GM04503 (cell line): ENCODE measurements at places on chromosomes 4 and X.

GRCh38 chrX:118370921-118371624, 25.2 kb downstream of the WDR44 start:
- no peak for DNase-seq

GRCh38 chrX:34058005-34058404, 74.1 kb downstream of the FAM47A start:
- no peak for DNase-seq

DNA sequence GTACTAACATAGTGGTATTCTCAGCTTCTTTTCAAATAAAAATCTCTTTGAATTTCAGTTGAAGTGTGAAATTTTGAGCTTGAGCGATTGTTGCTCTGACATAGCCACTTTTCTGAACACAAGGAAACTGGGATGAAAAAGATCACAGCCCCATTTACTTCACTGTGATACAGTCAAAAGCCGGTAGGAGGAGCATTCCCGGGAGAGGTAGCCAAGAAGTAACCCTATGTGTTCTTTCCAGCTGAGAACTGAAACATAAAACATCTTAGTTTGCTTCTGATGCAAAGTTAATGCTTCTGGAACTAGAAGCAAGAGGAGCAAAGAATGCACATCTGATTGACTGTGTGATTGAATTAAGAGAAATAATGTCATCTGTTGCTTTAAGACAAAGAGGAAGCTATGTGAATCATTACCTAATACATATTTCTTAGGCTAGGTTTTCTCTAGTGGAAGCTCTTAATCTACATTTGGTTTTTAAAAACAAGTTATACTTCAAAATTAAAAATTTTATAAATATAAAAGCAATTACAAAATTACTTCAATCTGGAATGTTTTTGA, 88.3 kb upstream of the UNC5C start:
- DNase-seq, result no peak

DNA sequence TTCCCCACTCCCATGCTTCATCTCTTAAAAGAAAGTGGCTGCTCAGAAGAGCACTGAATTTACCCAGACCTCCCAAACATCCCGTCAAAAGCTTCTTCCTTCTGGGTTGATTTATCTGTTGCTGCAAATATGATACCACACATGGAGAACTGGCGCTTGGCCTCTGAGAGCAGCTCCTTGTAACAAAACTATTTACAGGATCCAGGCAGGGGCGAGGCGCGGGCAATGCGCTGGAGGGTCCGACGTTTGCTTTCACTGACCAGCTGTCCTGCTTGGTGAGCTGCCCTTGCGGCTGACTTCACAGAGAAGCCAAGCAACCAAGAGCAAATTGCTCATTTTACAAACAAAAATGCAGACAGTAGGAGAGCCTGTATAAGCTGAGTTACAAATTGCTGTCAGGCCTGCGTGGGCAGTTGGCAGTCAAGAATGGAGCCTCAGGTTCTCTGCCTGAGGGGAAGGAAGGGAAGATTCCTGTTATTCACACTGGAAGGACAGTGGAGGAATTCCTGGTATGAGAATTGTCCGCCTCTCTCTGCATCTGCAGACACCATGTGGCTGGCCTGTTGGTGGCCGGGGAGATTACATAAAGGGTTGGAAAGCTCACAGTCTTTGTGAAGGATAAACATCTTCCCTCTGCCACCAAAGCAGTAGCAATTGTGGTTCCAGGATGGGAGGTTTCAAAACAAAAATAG, 192.2 kb upstream of the LEF1 start:
- DNase-seq, result peak; percentile 82

- no peak for DNase-seq
Measured at GRCh38 chr4:139129206-139129605, 47.8 kb downstream of the ELF2 start.

DNA sequence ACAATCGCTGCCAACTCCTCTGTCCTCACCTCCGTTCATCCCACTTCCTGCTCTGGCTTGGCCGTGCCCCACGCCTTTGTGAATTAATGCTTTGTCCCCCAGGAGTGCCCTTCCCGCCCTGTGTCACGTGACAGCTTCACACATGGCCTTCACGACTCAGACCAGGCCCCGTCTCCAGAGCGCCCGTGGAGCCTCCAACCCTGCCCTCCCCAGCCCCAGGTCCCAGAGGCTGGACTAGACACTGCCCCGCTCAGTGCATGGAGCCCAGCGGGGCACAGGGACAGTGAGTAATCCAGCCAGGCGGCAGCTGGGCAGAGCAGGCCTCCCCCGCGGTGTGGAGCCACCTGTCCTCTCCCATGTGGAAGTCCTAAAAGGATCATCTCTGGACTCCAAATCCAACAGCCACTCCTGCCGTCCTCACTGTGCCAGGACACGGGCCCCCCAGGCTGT, 7.4 kb downstream of the ADRA2C start:
- no peak for DNase-seq

GRCh38 chrX:7316280-7316679, 168.3 kb upstream of the PUDP start:
- DNase-seq, result no peak

GRCh38 chr4:173052439-173052838, 116.2 kb upstream of the GALNT7 start:
- DNase-seq, result no peak

GRCh38 chrX:47840111-47840510, 3.4 kb downstream of the ZNF81 start:
- DNase-seq, result no peak

- DNase-seq, result no peak
Measured at GRCh38 chr4:37652747-37653527, 33.2 kb downstream of the RELL1 start.

GRCh38 chr4:16705341-16705740, 193.1 kb downstream of the LDB2 start:
- no peak for DNase-seq

GRCh38 chr4:19945979-19946380, 305.7 kb upstream of the SLIT2 start:
- DNase-seq, result peak; percentile 98

- no peak for DNase-seq
Measured at GRCh38 chr4:128462103-128462783, 174.6 kb upstream of the PGRMC2 start.
